Activated T-helper 2 cell treated with anti-CD3 and anti-CD28 coated beads, Interferon-gamma antibody, Interleukin-2, Interleukin-4, amounts not matched to agents 10 μg/mL and 5 μg/mL and 100 μg/mL, durations not matched to agents 14 hours and 24 hours and 36 hours (primary cell): ENCODE measurements at places on chromosomes 5 and 9.

GRCh38 chr9:124284940-124285441, 27.2 kb downstream of the NEK6 start:
- peak overlapping the region; percentile 97 for H3K27ac ChIP-seq
- DNase-seq: no peak

- peaks cover 7% of the 10 kb centered on the region for H3K27me3 ChIP-seq
- no peaks in the 10 kb centered on the region for H3K36me3 ChIP-seq
- H3K4me3 ChIP-seq: no peak overlapping the region
- H3K4me1 ChIP-seq: peaks cover 6% of the 10 kb centered on the region
- DNase-seq: no peak
Measured at GRCh38 chr9:108816037-108816436, 39.7 kb downstream of the ACTL7B start.

DNA sequence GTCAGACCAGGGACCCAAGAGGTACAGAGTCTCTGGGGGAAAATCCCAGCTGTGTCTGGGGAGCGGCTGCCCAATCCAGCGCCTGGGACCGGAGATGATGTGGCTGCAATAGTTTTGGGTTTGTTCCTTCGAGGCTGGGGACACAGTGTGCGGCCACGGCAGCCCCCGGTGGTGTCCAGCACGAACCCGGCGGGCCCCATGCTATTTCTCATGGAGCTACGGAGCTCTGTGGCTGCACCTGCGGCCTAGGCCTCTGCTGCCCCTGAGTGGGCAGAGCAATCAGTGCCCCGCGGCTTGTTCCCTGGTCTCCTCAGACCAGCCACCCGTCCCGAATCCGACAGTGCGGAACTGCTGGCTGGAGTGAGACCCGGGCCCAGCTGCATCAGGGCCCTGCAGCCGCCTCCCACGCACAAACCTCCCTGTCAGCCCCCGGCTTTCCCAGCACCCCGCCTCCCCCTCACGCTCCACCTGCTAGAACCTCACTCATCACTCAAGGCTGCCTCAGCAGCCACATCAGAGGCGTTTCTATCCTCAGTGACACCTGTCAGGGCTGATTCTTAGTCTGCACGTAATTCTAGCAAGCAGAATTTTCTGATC, 29.0 kb downstream of the SARDH start:
- no peak overlapping the region for H3K27ac ChIP-seq
- H3K27me3 ChIP-seq: peaks cover 3% of the 10 kb centered on the region
- H3K4me3 ChIP-seq: no peak overlapping the region
- H3K4me1 ChIP-seq: no peaks in the 10 kb centered on the region
- no peaks in the 10 kb centered on the region for H3K36me3 ChIP-seq

- H3K36me3 ChIP-seq: no peaks in the 10 kb centered on the region
- no peaks in the 10 kb centered on the region for H3K4me1 ChIP-seq
- no peaks in the 10 kb centered on the region for H3K27me3 ChIP-seq
- no peak for DNase-seq
- H3K27ac ChIP-seq: no peak overlapping the region
Measured at GRCh38 chr9:18184401-18184800, 289.6 kb upstream of the ADAMTSL1 start.

DNA sequence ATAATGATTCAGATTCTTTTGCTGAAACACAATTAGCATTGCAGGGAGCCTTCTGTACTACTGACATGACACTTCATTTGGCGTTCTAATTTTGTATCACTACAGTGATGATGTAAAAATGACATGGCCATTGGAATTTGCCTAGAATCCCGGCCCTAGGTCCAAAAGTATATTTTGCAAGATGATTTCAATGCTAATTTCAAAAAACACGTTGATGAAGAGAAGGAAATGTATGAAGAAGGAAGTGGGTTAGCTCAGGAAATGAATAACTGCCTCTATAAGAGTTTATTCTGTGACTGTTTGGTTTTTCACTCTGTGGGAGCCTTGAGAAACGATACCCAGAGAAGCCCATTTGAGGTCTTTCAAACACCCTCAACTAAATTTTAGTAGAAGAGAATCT, 59.3 kb downstream of the OSTF1 start:
- H3K4me3 ChIP-seq: peak overlapping the region; percentile 63
- no peaks in the 10 kb centered on the region for H3K27me3 ChIP-seq
- no peak for DNase-seq
- H3K27ac ChIP-seq: peak overlapping the region; percentile 87

- H3K36me3 ChIP-seq: no peaks in the 10 kb centered on the region
- no peaks in the 10 kb centered on the region for H3K4me1 ChIP-seq
- H3K4me3 ChIP-seq: no peak overlapping the region
- H3K27me3 ChIP-seq: peaks cover 34% of the 10 kb centered on the region
- no peak overlapping the region for H3K27ac ChIP-seq
- no peak for DNase-seq
Measured at GRCh38 chr5:107772418-107773310, 101.9 kb upstream of the EFNA5 start.

- H3K4me1 ChIP-seq: peaks cover 7% of the 10 kb centered on the region
- H3K27ac ChIP-seq: no peak overlapping the region
- no peak overlapping the region for H3K4me3 ChIP-seq
- H3K27me3 ChIP-seq: peaks cover 4% of the 10 kb centered on the region
- DNase-seq: no peak
Measured at GRCh38 chr9:96883922-96884321, 29.6 kb upstream of the ZNF782 start.

DNA sequence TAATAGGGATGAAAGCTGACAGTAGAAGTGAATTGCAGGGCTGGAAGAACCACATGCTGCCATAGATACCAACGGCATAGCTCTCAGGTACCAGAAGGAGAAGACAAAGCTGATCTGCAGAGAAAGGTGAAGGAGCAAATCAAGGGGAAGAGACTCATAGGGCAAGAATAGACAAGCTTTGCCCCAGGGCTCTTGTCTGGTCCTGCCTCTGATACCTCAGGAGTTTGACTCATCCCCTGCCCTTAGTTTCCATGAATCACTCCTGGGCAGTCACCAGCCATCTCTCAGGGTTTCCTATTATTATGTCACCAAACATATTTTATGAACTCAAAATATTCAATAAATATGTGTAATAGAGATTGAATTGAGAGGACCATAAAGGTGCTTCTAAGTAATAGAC, 800.9 kb downstream of the DNAH5 start:
- no peak overlapping the region for H3K4me3 ChIP-seq
- no peaks in the 10 kb centered on the region for H3K27me3 ChIP-seq
- no peak for DNase-seq
- H3K36me3 ChIP-seq: no peaks in the 10 kb centered on the region

GRCh38 chr5:176887252-176887849, 11.8 kb downstream of the HK3 start:
- DNase-seq: no peak
- no peaks in the 10 kb centered on the region for H3K36me3 ChIP-seq
- no peaks in the 10 kb centered on the region for H3K4me1 ChIP-seq
- peaks cover 6% of the 10 kb centered on the region for H3K27me3 ChIP-seq

GRCh38 chr9:4197548-4197947, 102.3 kb downstream of the GLIS3 start:
- no peaks in the 10 kb centered on the region for H3K4me1 ChIP-seq
- no peak overlapping the region for H3K27ac ChIP-seq
- H3K36me3 ChIP-seq: peaks cover 14% of the 10 kb centered on the region
- no peak for DNase-seq
- H3K4me3 ChIP-seq: no peak overlapping the region

- H3K27me3 ChIP-seq: no peaks in the 10 kb centered on the region
- H3K4me1 ChIP-seq: no peaks in the 10 kb centered on the region
- H3K27ac ChIP-seq: no peak overlapping the region
- no peak overlapping the region for H3K4me3 ChIP-seq
Measured at GRCh38 chr9:83569326-83569725, 31.1 kb upstream of the FRMD3 start.

GRCh38 chr5:134521841-134522240, 3.6 kb upstream of the JADE2 start:
- peaks cover 3% of the 10 kb centered on the region for H3K36me3 ChIP-seq
- peaks cover 10% of the 10 kb centered on the region for H3K4me1 ChIP-seq
- no peak for DNase-seq
- H3K27ac ChIP-seq: no peak overlapping the region
- peaks cover 14% of the 10 kb centered on the region for H3K27me3 ChIP-seq
- no peak overlapping the region for H3K4me3 ChIP-seq

- no peak within 1 kb of the TSS for H3K4me3 ChIP-seq
- H3K4me1 ChIP-seq: no peaks in the 10 kb centered on the region
- H3K36me3 ChIP-seq: no peaks in the 10 kb centered on the region
- peaks cover 16% of the 10 kb centered on the region for H3K27me3 ChIP-seq
- H3K27ac ChIP-seq: no peak within 1 kb of the TSS
Measured at GRCh38 chr5:147234825-147235635, at the start of gene STK32A. TSS of gene STK32A (plus strand) at chr5:147235026. CDS start at chr5:147239635, 4,609 bp downstream.
